ENCODE measurements at places on chromosomes 3 and 15. TPM values are rescaled to one million over a fixed set of nuclear protein-coding genes. Genes with fewer than 3 reads are reported as not detected.

DNA sequence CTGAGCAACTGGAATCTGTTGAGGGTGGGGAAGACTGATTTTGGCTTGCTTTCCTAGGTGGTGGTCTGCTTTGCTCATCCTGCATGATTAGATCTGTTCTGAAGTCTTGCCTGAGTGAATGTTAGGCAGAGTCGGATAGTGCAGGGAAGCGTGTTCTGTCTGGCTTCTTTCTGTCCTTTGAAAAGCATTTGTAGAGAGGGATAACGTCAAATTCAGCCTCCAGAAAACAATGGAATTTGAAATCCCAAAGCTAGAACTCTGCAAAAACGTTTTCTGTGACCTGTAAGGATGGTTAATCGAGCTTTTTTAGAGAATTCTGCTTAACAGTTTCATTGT is 1.4 kb downstream of the GLCE start:
- DNase-seq, result no peak

DNA sequence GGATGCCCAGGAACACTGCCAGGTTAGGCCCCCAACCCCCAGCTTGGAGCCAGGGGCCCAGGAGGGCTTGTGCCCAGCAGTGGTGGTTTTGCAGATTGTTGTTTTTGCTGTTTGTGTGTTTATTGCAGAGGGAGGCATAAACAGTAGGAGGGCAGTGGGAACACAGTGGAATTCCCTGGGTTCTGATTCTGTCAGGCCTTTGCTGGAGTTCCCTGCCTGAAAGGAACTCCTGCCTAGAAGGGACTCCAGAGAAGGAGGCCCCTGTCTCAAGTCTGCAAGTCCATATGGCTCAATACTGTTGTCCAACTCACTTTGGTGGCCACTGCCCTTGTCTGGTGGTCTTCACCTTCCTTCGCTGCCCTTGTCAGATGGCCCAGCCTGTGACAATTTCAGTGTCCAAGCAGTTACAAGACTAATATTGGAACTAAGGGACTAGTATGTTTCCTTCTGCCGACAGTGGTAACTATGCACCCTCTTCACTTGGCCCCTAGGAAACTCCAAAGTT is 47.4 kb upstream of the RAB6B start:
- DNase-seq, result no peak

DNA sequence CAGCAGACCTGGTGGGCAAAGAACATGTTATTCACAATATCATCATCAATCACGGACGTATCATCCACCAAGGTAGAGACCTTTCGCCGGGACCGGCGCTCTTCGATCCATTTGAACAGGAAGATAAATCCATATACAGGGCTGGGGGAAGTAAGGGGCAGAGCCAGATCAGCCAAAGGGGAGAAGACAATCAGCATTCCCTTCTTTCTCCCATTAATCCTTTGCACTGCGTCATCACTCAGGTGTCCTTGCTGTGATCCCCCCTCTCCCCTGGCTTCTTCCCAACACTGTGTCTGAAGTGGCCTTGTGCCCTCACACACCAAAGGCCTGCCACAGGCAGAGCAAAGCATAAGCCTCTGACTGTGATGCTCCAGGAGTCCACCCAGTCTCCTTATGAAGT is 36.4 kb downstream of the SEMA3G start:
- DNase-seq, result no peak

CD96 gene
- total RNA-seq, result 0.20 TPM

RBP2 gene
- total RNA-seq, result not detected

CDC25A gene
- total RNA-seq, result 10.5 TPM

TBL1XR1 gene
- 243 TPM for total RNA-seq
